Karpas-422 (cell line): ENCODE measurements at places on chromosomes 4 and X.
A peak's percentile ranks its signal among the peaks of the same experiment; 100 is the strongest.

DNA sequence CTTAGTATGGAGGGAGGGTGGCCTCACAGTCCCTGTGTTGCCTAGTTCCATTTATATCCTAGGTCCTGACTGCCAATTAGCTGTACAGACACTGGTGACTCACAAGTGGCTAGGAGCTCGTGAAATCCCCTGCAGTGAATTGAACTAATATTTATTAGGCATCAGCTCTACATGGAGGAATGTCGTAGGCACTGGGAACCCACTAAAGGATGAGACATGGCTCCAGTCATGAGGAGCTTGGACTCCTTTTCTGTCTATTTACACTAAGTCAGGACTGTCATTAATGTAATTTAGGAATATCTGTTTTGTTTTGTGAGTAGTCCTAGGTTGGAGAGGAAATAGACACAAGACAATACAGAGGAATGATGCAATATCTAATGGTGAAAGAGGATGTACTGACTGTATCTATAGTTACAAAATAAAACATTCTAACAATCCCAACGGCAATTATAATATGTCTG, 67.7 kb downstream of the MID1IP1 start:
- no peak for DNase-seq

DNA sequence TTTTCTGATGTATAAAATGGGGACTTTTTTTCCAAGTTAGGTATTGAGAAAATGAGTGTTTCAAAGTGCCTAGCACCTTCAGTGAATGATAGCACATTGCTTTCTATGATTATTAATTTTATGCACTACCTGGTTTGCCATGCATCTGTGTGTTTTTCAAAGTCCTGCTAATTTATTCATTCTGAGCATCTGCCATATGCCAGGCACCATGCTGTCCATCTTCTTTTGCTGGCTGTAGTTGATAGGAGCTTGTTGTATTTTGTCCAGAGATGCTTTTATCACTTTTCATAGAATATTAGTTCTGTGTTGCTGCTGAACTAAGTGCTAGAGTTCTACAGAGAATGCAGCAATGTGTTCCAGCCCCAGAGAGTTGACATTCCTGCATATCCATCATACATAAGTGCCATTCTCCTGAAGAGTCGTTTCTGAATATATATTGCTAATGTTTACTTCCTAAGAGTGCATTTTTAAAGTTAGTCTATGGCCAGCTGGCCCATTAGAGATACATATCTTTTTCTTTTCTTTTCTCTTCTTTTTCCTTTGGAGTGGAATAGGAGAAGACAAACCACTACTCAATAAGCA, 49.0 kb upstream of the CLNK start:
- DNase-seq: no peak

GRCh38 chr4:27090406-27090805, 229.8 kb downstream of the STIM2 start:
- DNase-seq: peak; percentile 21

- no peak for DNase-seq
Observed at GRCh38 chr4:124694946-124695598, 17.5 kb downstream of the ANKRD50 start.

GRCh38 chr4:183118585-183118984, 19.5 kb downstream of the WWC2 start:
- DNase-seq: no peak

GRCh38 chr4:47704693-47705325, 133.1 kb downstream of the CORIN start:
- DNase-seq: peak; percentile 80

DNA sequence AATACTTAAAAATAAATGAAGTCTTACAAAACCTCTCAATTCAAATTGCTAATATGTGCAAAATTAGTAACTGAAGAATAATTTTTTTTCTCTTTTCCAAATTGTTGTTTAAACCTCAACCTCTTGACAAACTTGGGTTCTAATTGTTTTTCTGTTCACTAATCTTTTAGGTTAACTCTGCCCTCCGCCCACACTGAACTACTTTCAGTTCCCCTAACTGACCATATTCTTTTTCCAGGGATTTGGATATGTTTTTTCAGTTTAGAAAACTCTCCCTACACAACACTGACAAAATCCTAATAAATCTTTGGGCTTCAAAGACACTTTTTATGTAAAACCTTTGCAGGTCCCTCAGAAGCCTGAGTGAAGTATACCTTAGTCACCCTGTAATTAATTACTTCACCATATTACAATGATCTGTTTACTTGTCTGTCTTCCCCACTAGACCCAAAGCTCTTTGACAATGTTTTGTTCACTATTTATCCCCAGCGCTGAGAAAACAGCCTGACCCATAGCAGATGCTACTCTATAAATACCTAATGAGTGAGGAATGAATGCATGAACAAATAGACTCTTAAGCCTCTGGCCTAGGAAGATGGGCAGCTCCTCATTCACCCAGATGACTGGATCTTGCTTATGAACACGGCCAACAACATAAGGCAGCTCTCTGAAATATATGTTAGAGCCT, 134.9 kb downstream of the MAML3 start:
- no peak for DNase-seq

DNA sequence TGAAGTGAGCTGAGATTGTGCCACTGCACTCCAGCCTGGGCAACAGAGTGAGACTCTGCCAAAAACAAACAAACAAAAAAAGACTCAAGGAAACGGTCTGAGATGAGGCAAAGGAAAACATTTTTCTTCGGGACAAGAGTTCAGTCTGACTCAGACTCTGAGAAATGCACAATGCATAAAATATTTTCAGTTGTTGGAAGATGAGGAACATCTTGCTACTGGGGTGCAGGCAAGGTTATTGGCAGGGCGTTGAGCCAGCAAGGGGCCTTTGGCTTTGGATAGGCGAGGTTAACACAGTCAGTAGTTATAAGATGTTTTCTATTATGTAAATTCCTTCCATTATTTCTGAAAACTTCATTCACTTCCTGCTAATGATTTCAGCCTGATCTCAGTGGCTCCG, 96.1 kb upstream of the VCX start:
- no peak for DNase-seq

GRCh38 chr4:139676913-139677585, 11.4 kb downstream of the MGST2 start:
- DNase-seq: no peak

- DNase-seq: no peak
Observed at GRCh38 chr4:41299486-41299885, 42.8 kb downstream of the UCHL1 start.

DNA sequence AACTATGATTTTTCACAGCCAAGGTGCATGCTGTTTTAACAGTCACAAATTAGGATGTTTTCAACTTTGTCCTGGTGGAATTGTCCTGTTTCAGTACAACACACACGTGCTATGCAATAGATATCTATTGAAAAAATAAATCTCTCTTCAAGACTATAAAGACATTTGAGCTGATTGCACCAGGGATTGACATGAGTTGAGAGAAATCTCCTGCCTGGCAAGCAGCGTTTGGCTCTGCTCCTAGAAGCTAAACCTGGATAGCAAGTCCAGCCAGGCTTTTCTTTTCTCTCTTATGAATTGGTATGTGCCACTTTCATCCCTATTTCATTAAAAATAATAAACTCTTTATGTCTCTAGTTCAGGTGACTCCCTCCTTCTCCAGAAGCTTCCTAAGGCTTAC, 16.6 kb upstream of the NPNT start:
- no peak for DNase-seq

DNA sequence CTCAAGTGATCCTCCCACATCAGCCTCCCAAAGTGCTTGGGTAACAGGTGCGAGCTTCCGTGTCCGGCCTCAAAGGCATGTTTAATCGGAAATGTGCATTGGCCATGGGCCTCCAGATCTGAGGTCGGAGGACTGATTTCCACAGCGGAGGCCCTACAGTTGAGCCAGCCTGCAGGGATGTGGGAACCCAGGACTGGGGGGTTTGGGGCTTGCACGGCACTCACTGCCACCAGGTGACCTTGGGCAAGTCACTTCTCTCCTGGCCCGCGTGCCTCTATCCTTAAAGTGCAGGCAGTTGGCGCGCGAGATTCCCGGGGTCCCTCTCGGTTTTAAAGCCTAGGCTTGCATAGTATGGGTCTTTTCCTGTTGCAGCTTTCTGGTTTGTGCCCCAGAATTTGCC, 18.3 kb upstream of the WFS1 start:
- DNase-seq: no peak

- DNase-seq: no peak
Observed at GRCh38 chr4:149518471-149518870, 297.2 kb downstream of the IQCM start.

- no peak for DNase-seq
Observed at GRCh38 chr4:80306260-80306659, 29.3 kb upstream of the CFAP299 start.

DNA sequence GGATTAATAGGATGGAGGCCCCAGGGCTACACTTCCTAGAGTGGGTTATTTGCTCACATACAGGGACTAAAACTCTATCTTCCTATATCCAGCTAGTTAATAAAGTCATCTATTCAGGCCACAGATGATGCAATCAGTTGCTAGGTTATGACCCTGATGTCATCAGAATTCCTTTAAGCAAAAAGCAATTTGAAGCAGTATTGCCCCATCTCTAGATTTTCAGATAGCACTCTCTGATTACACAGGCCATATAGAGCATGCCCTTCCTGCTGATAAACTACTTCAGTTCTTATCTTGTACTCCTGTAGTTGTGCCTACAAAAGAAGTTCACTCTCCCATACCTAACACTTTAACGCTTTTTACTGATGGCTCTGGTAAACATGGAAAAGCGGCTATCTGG, 84.8 kb downstream of the TMEM144 start:
- DNase-seq: no peak

DNA sequence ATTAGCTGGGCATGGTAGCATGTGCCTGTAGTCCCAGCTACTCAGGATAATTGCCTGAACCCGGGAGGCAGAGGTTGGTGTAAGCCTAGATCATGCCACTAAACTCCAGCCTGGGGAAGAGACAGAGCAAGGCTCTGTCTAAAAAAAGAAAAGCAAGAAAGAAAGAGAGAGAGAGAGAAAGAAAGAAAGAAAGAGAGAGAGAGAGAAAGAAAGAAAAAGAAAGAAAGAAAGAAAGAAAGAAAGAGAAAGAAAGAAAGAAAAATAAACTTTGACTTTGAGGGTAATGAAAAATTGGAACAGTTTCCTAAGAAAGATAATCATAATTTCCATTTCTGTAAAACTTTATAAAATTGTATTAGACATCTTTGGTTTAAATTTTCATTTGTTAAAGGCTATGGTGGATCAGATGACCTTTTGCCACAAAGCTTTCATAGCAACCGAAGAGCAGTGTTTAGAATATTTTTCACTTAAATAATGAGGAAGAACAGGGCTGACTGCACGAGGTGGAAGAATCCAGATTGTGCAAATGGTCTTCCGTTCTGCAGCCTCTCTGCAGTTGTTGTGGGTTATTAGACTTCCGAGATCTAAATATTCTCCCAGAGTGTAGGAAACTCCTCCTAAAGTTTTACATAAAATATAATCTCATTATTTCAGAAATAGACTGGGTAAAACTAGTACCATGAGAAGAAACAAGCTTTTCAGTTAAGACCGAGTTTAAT, 55.9 kb downstream of the RBM47 start:
- no peak for DNase-seq

DNA sequence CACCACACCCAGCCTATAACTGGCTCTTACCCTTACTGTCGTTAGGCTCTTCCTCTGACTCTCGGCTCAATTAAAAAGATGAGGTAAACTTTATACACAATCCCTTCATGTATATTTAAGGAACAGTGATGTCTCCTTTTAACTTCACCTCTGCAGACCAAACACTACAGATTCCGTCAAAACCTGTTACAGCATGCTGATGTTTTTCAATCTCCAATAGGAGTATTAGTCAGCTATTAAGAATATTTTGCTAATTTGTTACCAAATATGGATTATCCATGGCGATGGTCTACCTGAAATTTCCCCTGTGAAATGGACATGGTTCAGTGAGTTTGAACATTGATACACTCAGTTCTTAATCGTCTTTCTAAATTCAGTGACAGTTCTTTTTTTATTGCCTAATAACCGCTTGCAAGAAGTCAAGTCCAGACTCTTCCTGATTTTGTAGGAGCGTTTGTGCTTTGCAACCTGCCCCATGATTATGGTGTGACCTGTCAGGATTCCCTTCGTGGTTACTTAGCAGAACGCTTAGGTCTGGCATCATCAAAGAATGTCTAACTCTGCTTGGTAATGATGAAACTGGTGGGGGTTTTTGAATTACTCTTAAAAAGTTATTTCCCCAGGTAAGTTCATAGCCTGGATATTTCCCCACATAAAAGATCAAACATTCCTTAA, 72.2 kb upstream of the STOX2 start:
- no peak for DNase-seq

- peak; percentile 78 for DNase-seq
Observed at GRCh38 chrX:49079489-49080428, at the start of gene WDR45. Gene WDR45 (minus strand): TSS chrX:49079887. CDS start chrX:49078095, 1,792 bp downstream.

DNA sequence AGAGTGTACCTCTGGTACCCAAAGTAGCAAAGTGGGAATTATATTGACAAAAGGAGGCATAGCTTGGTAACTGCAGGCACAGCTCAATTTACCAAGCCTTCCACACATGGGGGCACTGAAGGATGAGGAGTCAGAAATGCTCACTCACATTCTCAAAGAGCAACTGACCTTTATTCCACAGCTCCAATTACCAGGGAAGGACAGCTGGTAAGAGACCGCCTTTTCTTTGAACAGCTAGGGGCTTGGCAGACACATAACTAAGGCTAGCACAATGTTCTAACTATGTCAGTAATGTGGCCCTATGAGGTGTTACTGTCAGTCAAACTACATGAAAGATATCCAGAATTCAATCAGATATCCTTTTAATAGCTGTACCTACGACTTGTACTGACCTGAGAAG, 20.5 kb upstream of the STS start:
- DNase-seq: no peak

DNA sequence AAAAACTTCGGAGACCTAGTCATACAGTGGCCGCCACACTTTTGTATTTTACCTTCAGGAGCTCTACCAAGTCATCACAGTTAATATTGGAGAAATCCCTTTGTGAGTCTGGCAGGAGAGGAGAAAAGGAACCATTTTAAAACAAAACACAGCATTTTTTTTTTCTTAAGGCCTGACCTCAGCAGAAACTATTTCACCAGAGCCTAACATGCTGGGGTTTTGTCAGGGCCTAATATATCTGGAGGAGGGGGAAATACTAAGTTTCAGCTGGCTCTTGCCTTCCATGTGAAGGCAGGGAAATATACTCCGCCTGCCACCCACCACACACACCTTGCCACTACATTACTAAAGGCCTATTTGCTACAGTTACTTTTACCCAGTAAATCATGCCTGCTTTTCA, 26.5 kb upstream of the BDH2 start:
- DNase-seq: no peak
